Activated CD8-positive, alpha-beta memory T cell treated with anti-CD3 and anti-CD28 coated beads, Interleukin-2, amount 10 ng/mL, durations not matched to agents 7 days and 5 days (primary cell): ENCODE measurements at places on chromosomes 7 and 10. TPM values are rescaled to one million over a fixed set of nuclear protein-coding genes. Genes with fewer than 3 reads are reported as not detected.

- no peaks in the 10 kb centered on the region for H3K36me3 ChIP-seq
- H3K27me3 ChIP-seq = peaks cover 25% of the 10 kb centered on the region
- H3K4me3 ChIP-seq = no peak overlapping the region
- no peak overlapping the region for H3K27ac ChIP-seq
Measured at GRCh38 chr7:93448176-93448575, 126.3 kb downstream of the CALCR start.

DNA sequence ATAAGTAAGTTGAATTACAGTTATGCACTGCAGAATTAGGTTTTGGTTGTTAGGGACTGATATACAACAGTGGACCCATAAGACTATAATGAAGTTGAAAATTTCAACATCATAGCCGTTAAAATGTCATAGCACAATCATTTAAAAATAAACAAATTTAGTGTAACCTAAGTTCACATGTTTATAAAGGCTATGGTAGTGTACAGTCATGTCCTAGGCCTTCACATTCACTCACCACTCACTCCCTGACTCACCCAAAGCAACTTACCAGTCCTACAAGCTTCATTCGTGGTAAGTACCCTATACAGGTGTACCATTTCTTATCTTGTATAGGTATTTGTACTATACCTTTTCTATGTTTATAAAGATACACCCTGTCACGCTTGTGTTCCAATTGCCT is 113.7 kb downstream of the RAB11FIP2 start:
- no peaks in the 10 kb centered on the region for H3K36me3 ChIP-seq
- H3K27ac ChIP-seq = no peak overlapping the region
- H3K4me1 ChIP-seq = no peaks in the 10 kb centered on the region
- H3K4me3 ChIP-seq = no peak overlapping the region

DNA sequence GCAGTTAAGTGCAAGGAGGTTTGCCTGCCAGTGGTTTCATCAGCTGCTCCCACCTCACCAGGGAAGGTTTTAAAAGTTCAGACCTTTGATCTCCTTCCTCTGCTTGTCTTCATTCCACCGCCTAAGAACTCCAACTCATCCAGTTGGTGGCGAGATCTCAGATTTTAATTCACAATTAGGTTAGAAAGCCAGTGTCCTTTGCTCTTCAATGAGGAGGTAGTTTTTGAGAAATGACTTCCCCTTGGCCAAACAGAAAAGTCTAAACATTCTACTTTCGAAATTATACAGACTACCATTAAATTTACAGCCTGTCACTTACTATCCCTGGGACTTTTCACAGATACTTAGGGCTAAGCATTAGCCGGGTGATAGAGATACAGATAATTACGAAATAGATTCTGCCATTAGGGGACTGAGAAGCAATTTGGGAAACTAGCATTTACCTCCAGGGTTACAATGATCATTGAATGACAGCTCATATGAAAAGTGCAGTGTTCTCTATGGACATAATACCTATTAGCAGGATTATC is 513.4 kb upstream of the GHITM start:
- DNase-seq = no peak
- no peak overlapping the region for H3K27ac ChIP-seq
- no peaks in the 10 kb centered on the region for H3K4me1 ChIP-seq
- no peaks in the 10 kb centered on the region for H3K36me3 ChIP-seq
- no peaks in the 10 kb centered on the region for H3K27me3 ChIP-seq
- no peak overlapping the region for H3K4me3 ChIP-seq

The RHOBTB1 gene
- 0.07 TPM for total RNA-seq

The OR9A2 gene
- total RNA-seq = not detected

The CCDC172 gene
- total RNA-seq = not detected

The A1CF gene
- not detected for total RNA-seq
